ENCODE measurements at places on chromosomes 12 and 14.
A peak's percentile ranks its signal among the peaks of the same experiment; 100 is the strongest.

GRCh38 chr12:119008691-119009221 lies 27.4 kb downstream of the SRRM4 start:
- DNase-seq: no peak

DNA sequence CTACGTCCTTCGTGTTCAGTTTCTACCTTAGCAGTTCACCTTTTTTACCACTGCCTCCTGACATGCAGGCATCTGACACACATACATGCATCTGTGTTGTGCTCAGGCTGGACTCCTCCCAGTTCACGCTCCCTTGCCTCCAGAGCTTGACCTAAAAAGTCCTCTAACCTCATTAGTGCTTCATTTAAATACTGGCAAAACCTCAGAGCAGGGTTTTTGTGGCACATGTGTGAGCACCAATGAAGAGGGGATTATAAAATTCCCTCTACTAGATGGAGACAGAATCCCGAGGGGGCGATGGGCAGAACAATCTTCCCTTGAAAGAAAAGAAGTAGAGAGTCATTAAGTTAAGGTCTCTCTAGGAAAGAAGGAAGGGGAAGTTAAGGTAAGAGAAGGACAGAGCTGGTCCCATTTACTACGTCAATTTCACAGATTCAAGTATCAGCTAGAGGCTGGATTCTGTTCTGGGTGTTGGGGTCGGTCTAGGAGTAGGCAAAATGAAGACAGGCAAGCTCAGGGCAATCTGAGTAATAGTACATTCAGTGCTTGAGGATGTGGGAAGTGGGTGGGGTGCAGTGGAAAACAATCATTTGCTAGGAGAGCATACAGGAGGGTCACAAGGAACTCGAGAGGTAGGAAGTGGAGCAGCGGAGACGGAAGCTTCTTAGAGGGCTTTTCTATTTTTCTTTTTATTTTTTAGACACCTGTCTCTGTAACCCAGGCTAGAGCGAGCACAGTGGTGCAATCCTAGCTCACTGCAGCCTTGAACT lies 7.5 kb downstream of the HAL start:
- no peak for DNase-seq

DNA sequence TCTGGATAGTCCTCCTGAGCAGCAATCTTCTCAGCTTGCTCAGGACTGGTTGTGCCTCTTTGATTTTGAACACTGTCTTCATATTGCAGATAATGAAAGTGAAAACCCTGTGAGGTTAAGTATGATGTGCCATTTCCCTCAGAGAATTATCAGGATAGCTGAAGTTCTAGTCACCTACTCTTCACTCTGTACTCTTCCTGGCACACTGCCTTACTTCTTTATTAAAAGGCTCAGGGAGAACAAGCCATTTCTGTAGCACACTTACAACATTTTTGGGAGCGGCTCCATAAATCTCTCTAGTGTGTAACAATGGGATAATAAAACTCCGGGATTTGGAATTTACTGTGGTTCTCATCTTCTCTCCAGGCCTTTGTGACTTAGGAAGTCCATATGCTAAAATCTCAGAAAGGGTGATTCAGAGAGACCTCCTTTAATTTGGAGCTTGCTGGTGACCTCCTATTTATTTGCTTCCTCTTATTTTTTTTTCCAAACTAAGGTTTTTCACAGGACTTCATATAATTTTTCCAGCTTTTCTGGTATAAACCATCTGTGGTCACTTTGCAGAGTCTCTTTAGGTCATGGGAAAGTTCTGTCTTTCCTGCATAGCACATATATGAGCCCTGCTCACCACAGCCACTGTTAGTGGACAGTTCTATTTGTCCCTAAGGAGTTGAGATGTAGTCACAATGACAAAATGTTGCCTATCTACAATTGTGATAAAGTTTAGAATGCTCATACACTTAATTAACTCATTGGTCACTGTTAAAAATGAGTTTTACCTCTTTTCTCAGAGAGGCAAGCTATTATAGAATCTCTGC lies 53.5 kb upstream of the LDHB start:
- DNase-seq: no peak

DNA sequence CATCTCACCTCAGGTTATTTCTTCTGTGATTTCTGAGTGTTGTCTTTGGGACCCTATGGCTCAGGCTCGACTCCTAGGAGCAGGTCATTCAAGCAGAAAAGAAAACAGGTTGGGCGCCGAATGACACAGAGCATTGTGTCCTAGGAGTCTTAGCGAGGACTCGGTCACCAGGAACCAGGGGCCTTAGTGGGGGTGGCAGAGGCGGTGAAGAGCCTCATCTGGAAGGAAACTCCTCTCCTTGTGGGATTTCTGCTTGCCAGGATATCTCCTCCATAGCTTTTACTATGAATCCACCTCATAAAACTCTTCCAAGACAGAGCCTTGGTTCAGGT lies 630 bp downstream of the PLEKHH1 start:
- no peak for DNase-seq

GRCh38 chr14:70796551-70796950 lies 12.8 kb downstream of the MAP3K9 start:
- DNase-seq: no peak

DNA sequence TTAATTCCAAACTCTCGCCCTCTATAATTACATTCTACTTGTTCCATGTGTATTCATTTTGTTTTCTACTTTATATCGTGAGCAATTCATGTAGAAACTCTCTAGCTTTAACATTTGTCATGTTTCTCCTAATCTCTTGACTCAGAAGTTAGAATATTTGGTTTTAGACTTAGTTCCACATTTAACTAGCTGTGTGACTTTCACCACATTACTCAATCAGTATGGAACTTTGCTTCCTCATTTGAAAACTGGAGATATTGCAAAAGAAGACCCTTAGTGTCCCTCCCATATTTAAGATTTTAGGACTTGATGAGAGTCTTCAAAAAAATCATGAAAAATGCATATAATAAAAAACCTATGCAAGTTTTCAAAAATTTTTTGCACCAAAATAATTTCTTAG lies 447.5 kb downstream of the GXYLT1 start:
- DNase-seq: no peak

GRCh38 chr14:69696204-69696527 lies 70.8 kb upstream of the SRSF5 start:
- no peak for DNase-seq

DNA sequence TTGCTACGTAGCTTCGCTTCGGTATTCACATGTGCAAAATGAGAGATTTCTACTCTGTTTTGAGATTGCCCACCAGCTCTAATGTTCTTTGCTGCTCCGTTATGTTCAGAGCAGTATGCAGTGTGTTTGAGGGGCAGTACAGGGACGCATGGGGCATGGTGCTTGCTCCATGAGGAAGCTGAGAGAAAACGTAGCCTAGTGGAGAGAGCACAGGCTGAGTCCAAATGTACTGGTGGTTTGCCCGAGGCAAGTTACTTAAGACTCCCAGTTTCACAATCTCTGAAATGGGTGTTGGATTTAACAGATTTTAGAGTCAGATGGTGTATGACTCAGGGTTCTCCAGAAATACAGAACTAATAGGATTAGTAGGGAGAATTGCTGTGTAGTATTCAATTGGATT lies 310.5 kb downstream of the ETNK1 start:
- no peak for DNase-seq

- DNase-seq: no peak
Observed at GRCh38 chr12:951176-951575, 1.7 kb upstream of the RAD52 start.

DNA sequence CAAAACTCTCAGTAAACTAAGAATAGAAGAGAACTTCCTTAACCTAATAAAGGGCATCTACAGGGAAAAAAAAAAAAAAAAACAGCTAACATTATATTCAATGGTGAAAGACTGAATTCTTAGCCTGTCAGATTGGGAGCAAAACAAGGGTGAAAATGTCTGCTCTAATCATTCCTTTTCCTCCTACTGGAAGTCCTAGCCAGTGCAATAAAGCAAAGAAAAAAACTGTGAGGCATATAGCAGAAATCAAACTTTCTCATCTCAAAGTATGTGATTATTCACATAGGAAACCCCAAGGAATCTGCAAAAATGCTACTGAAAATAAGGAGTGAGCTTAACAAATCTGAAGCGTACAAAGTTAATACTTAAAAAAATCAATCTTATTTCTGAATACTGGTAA lies 170.7 kb downstream of the NUAK1 start:
- DNase-seq: no peak

DNA sequence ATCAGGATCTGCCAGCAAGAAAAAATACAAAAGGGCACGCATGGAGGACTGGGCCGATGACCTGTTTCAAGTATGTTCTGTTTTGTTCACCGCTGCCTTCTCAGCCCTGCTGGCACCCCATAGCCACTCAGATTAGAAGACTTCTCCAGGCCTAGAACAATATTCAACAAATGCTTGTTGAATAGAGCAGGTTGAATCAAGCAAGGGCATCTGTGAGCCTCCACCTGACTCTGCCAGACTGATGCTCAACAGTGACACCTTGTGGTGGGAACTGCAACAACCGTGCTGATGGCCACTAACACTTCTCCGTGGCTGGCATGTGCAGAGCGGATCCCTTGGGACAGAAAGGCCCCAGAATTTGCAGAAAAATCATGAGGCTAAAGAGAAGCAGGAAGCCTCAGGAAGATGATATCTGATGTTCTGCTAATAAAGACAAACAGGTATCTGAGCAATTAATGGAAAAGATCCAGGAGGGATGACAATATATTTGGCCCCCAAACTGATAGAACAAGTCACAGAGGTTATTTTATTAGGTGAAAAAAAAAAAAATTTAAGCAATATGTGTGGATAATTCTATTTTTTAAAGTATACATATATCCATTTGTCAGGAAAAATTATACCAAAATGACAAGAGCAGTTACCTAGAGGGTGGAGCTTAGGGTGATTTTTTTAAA lies 114.3 kb downstream of the KSR2 start:
- peak; percentile 7 for DNase-seq

DNA sequence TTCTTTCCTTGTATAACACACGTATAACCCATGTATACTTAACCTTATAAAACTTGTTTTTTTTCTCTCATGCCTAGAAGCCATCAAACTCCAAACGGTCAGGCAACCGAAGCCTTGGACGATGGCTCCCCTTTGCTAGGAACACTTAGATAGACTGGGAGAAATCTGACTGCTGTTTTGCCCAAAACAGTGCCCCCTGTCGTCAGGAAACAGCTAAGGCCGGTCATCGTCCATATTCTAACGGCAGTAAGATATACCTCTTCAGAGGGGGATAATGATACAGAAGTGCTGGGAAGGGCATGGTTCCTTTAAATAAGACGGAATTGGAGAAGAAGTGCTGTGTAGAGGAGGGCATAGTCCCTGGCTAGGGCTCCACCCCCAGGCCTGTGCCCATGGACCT lies 130.5 kb downstream of the SLC41A2 start:
- DNase-seq: no peak

- DNase-seq: no peak
Observed at GRCh38 chr12:45226021-45226420, 10.1 kb downstream of the ANO6 start.

- no peak for DNase-seq
Observed at GRCh38 chr14:51333901-51334521, 94.0 kb downstream of the TMX1 start.

DNA sequence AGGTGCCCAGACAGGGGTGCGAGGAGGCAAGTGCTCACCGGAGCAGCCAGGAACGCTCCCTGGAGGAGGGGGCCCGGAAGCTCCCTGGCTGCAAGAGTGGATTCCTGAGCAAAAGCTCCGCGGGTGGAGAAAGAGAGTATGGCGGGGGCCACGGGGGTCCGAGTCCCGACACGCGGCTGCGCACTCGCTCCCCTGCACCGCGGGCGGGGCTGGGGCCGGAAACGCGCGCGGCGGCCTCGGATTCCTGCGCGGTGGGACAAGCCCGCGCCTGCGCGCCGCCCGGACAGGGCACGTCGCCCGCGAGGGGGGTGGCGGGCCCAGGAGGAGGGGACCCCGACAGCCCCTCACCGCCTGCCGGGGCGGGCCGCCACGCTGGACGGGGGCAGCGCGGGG lies 27.8 kb upstream of the GPR132 start:
- peak; percentile 53 for DNase-seq

- no peak for DNase-seq
Observed at GRCh38 chr12:70652451-70652850, 15.2 kb upstream of the PTPRB start.

DNA sequence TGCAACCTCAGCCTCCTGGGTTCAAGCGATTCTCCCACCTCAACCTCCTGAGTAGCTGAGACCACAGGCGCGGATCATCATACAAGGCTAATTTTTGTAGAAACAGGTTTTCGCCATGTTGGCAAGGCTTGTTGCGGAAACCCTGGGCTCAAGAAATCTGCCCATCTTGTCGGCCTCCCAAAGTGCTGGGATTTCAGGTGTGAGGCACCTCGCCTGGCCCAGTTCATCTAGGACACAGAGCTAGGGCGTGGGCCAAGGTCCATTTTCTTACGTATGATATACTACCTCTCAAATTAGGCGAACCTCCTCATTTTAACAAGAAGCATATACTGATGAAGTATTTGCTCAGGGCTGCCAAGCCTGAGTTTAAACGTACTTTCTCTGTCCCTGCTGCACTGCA lies 2.1 kb downstream of the RPS29 start:
- DNase-seq: no peak

GRCh38 chr12:41731691-41732090 lies 413.0 kb downstream of the GXYLT1 start:
- no peak for DNase-seq

- DNase-seq: no peak
Observed at GRCh38 chr12:27824126-27824842, 44.2 kb upstream of the MANSC4 start.

DNA sequence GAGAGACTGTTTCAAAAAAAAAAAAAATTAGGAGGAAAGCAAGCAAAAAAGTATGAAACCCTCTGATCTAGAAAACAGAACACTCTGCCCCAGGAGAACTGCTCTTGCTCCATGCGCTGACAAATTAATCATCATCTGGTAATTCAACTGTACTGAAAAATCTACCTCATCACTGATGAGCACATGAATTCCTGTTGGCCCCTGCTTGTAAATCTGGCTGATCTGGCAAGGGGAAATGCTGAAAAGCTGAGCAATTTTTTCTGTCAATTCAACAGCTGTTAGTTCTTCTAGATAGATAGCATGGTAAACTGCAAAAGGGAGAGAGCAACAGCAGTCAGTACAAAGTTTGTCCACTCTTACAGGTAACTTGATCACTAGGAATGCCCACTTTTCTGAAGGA lies 15.2 kb upstream of the CSRNP2 start:
- DNase-seq: no peak

DNA sequence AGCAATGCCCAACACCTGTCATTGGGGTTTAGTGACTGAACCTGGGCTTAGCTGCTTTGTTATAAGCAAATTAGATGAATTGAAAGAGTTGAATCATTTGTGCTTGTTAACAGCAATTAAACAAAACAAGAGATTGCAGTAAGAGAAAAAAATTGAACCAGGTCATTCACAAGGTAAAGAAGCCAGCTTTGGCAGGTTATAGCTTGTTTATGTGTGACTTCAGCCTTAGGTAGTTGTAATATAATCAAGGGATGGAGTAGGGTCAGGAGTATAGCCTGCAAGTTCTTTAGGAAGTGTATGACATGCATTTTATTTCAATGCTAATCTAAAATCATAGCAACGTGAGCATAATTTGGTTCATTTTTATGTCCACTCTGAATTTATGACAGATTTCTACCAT lies 63.4 kb upstream of the PLEKHG3 start:
- no peak for DNase-seq

- DNase-seq: no peak
Observed at GRCh38 chr14:42490536-42490935, 883.9 kb downstream of the LRFN5 start.
